ENCODE measurements at places on chromosomes 12 and 14. TPM values are rescaled to one million over a fixed set of nuclear protein-coding genes. Genes with fewer than 3 reads are reported as not detected.
A peak's percentile ranks its signal among the peaks of the same experiment; 100 is the strongest.

HOXC13 gene
- not detected for total RNA-seq

CBX5 gene
- total RNA-seq = 170 TPM

CLEC6A gene
- not detected for total RNA-seq

GAS2L3 gene
- total RNA-seq = 4.4 TPM

C3AR1 gene
- total RNA-seq = 5.9 TPM

FKBP4 gene
- total RNA-seq = 68.2 TPM

DNA sequence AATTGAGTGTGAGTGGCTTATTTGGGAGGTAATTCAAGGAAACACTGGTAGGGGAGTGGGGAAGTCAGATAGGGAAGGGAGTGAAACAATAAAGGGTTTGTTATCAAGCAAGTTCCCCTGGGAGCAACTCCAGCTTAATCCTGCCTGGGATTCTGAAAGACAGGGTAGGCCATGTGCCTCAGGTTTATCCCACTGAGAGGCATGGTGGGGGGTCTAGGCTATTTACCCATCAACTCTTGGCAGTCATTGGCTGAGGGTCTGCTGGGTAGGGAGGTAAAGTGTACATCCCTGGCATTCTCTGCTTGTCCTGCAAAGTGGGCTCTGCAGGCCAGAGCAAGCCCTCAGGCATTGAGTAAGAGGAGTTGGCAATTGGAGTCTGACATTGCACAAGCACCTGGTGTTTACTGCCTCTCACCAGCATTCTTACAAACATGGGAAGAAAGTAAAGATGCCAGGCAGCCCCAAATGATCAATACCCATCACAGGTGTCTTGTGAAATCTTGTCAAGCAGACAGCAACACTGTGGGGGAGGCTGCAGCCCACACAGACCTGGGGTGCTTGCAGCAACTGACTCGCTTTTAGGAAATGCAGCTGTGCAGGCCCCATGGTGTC, 169.3 kb downstream of the KTN1 start:
- no peak for DNase-seq
- peaks cover 2% of the 10 kb centered on the region for H3K27me3 ChIP-seq
- no peak overlapping the region for H3K4me3 ChIP-seq
- H3K36me3 ChIP-seq = no peaks in the 10 kb centered on the region
- no peaks in the 10 kb centered on the region for H3K4me1 ChIP-seq

DNA sequence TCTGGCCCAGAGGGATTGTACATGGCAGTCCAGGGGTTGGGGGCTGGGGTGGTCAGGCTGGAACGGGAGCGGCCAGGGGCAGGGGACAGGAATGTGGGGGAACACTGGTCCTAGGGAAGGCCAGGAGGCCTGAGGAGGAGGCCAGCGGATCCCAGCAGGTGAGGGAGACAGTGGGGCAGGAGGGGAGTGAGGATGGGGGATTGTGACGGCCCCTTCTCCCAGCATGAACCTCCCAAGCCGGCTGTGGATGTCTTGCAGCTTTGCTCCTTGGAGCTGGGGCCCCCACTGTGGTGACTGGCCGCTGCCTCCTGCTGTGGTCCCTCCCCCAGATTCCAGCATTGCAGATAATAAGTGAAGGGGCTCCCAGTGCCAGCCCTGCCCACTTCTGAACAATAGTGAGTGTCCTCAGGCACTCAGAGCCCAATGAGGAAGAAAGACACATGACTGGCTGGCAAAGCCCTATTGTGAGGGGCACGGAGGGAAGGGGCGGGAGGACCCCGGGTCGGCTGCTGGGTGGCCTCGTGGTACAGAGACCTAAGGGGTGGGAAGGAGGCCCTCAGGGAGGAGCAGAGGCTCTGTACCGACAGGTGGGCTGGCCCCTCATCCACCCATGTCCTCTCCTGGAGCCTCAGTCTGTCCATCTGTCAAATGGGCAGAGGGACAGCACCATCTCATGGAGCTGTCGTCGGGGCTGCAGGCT, 215.0 kb downstream of the KIF26A start:
- no peak for DNase-seq
- no peak overlapping the region for H3K4me3 ChIP-seq
- no peaks in the 10 kb centered on the region for H3K36me3 ChIP-seq
- H3K4me1 ChIP-seq = no peaks in the 10 kb centered on the region

- DNase-seq = no peak
- H3K27me3 ChIP-seq = peaks cover 30% of the 10 kb centered on the region
- H3K4me1 ChIP-seq = peaks cover 3% of the 10 kb centered on the region
- no peak overlapping the region for H3K27ac ChIP-seq
- H3K4me3 ChIP-seq = no peak overlapping the region
- H3K36me3 ChIP-seq = no peaks in the 10 kb centered on the region
Measured at GRCh38 chr14:72568296-72568992, 325.5 kb downstream of the DPF3 start.

GRCh38 chr14:95787941-95788340, 74.0 kb upstream of the TCL1A start:
- no peaks in the 10 kb centered on the region for H3K36me3 ChIP-seq
- no peak overlapping the region for H3K27ac ChIP-seq
- H3K4me3 ChIP-seq = no peak overlapping the region
- no peaks in the 10 kb centered on the region for H3K4me1 ChIP-seq

- H3K4me3 ChIP-seq = no peak overlapping the region
- H3K36me3 ChIP-seq = no peaks in the 10 kb centered on the region
- H3K27ac ChIP-seq = no peak overlapping the region
- H3K4me1 ChIP-seq = no peaks in the 10 kb centered on the region
Measured at GRCh38 chr12:109653890-109654289, 59.7 kb upstream of the FAM222A start.

DNA sequence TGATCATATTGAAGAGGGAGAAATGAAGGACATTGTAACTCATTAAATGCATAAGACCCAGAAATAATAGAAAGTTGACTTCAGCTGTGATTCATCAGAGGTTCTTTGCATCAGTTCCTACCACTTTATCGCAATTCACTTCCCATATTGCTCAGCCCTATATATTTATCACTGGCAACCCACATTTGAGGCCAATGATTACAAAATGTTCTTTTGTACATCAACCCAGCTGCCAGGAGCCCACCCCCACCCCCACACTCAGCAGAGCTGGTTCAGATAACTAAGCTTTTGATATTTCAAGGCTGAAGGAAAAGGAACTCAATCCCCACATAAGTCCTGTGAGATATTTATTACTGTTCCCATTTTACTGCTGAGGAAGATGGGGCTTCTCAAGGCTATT, 51.2 kb upstream of the TMPO start:
- no peak overlapping the region for H3K4me3 ChIP-seq
- peaks cover 7% of the 10 kb centered on the region for H3K27me3 ChIP-seq
- DNase-seq = no peak
- no peaks in the 10 kb centered on the region for H3K4me1 ChIP-seq
- no peak overlapping the region for H3K27ac ChIP-seq

DNA sequence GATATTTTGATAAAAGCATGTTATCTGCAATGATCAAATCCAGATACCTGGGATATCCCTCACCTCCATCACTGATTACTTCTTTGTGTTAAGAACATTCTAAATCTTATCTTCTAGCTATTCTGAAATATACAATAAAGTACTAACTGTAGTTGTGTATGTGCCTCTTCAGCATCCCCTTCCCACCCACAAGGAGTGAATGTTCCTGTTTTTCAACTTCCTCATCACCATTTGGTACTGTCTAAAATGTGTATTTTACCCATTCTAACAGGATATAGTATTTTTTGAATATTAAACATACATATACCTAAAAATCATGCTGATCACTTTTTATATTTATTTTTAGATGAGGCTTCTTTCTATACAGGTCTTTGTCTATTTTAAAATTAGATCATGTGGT, 1252.6 kb downstream of the TMEM121 start:
- peaks cover 25% of the 10 kb centered on the region for H3K4me1 ChIP-seq
- peaks cover 3% of the 10 kb centered on the region for H3K27me3 ChIP-seq
- H3K4me3 ChIP-seq = no peak overlapping the region

GRCh38 chr14:94751321-94751720, 18.6 kb downstream of the GSC start:
- no peak for DNase-seq
- H3K27ac ChIP-seq = no peak overlapping the region
- H3K4me1 ChIP-seq = no peaks in the 10 kb centered on the region
- H3K27me3 ChIP-seq = peaks cover 5% of the 10 kb centered on the region

DNA sequence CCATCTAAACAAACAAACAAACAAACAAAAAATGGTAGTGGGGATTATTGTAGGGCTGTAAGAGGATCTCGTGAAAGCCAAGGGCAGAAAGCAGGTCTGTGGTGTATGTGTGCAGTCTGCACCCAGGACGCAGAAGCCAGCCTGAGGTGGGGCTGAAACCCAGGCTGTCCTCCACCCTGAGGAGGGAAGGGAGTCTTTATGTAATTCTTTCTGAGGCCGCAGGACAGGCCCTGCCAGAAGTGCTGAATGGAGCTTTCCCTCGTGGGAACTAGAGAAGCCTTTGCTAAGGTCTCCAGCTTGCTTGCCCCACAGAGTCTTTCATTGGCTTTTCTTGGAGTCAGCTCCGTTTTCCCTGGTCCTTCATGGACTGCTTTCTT, 27.7 kb downstream of the SLC17A8 start:
- no peaks in the 10 kb centered on the region for H3K27me3 ChIP-seq
- no peaks in the 10 kb centered on the region for H3K36me3 ChIP-seq
- H3K27ac ChIP-seq = no peak overlapping the region

DNA sequence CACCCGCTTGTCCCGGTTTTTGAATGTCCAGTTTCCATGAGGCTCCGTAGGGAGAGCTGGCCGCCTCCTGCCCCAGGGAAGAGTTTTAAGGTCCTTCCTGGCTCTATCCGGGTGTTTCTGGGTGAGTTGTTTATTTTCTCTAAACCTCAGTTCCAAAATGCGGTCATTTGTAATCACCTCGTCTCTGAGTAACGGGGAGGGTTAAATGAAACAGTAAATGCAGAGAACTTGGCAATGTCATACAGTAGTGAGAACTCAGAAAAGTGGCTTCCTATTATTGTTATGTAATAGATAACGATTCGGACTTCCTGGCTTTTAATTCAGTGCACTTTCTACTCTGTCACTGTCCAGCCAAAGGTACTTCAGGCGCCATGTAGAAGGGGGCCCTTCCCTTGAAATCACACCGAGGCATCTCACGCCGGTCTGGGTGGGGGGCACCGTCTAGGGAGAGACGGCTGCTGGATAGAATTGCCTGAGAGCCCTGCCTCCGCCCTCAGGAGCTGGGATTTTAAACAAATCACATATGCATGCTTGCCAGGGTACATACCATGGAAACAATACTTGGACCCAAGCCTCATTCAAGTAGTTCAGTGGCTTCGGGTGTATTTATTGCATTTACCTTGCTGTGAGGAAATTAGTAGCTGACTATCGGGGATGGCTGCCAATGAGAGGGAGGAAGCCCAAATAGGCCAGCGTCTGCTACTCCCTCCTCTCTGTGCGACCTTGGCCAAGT, 26.4 kb downstream of the NOS1 start:
- peaks cover 9% of the 10 kb centered on the region for H3K27me3 ChIP-seq
- H3K27ac ChIP-seq = no peak overlapping the region
- no peaks in the 10 kb centered on the region for H3K36me3 ChIP-seq
- no peak for DNase-seq
- H3K4me1 ChIP-seq = no peaks in the 10 kb centered on the region
- no peak overlapping the region for H3K4me3 ChIP-seq

DNA sequence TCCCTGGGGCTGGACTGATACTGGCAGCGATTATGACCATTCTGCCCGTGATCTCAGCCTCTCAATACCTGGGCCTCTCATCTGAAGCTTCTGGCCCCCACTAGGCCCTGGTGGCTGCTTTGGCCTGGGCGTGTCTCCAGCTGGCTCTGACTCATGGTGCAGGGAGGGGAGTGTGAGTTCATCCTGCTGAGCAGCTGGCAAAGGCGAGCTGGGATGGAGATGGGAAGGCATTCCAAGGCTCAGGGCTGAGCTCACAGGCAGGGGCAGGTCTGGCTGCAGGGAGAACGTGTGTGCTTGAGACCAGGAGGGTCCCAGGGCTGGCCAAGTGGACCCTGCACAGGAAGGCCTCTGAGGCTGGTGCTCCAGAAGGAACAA, 221.8 kb downstream of the TMEM121 start:
- no peaks in the 10 kb centered on the region for H3K4me1 ChIP-seq
- DNase-seq = no peak
- H3K4me3 ChIP-seq = no peak overlapping the region
- H3K27me3 ChIP-seq = no peaks in the 10 kb centered on the region
- no peaks in the 10 kb centered on the region for H3K36me3 ChIP-seq

DNA sequence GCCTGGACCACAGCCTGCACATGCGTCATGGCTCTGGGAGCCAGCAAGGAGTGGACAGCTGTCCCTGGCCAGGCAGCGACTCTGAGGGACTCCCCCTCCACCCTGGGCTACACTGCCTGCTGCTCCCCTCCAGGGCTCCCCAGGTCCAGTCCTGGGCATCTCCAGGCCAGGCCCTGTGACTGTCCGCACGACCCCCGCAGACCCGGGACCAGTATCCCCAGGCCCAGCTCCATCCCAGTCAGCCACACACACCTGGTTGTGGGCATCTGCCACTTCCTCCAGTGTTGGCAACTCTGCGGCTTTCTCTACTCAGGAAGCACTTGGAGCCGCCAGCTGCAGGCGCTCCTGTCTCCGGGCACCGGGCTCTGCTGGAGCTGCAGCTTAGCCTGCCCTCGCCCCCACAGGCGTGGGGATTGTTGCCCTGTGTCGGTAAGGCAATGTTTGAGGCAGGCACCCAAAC, 2.4 kb downstream of the ULK1 start:
- peak overlapping the region; percentile 58 for H3K4me3 ChIP-seq
- no peaks in the 10 kb centered on the region for H3K36me3 ChIP-seq
- H3K27ac ChIP-seq = peak overlapping the region; percentile 76
- DNase-seq = no peak
- peaks cover 35% of the 10 kb centered on the region for H3K4me1 ChIP-seq

GRCh38 chr14:90820958-90821357, 4.7 kb upstream of the TTC7B start:
- no peak overlapping the region for H3K27ac ChIP-seq
- DNase-seq = peak; percentile 62
- no peak overlapping the region for H3K4me3 ChIP-seq
- H3K27me3 ChIP-seq = peaks cover 8% of the 10 kb centered on the region

GRCh38 chr12:11581179-11581755, 68.2 kb upstream of the ETV6 start:
- peaks cover 11% of the 10 kb centered on the region for H3K4me1 ChIP-seq
- no peaks in the 10 kb centered on the region for H3K36me3 ChIP-seq
- DNase-seq = peak; percentile 81
- H3K27ac ChIP-seq = no peak overlapping the region

DNA sequence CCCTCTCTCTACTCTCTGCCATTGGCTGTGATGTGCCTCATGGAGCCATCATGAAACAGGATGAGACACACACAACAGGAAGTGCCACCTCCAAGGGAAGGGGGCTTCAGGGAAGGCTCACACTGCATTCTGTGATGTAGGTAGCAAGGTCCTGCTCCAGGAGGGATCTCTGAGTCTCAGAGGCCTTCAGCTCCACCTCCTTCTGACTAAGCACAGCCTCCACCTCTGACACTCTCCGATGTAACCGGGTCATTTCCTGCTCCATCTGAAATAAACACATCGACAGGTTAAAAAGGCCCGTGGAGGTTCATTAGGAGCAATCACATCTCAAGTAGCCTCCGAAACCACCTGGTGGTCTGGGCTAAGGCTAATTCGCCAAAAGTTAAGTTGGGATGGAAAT, 93.3 kb downstream of the CIT start:
- H3K27me3 ChIP-seq = no peaks in the 10 kb centered on the region
- peaks cover under 1% of the 10 kb centered on the region for H3K4me1 ChIP-seq
- no peak overlapping the region for H3K4me3 ChIP-seq
- no peak overlapping the region for H3K27ac ChIP-seq

GRCh38 chr12:124276337-124276736, 18.6 kb upstream of the RFLNA start:
- peaks cover 4% of the 10 kb centered on the region for H3K4me1 ChIP-seq
- no peak overlapping the region for H3K4me3 ChIP-seq
- peaks cover 5% of the 10 kb centered on the region for H3K27me3 ChIP-seq
- no peak for DNase-seq

GRCh38 chr14:59474172-59474571, 9.0 kb upstream of the GPR135 start:
- no peak overlapping the region for H3K4me3 ChIP-seq
- H3K27ac ChIP-seq = no peak overlapping the region

GRCh38 chr12:46523446-46523845, 150.9 kb upstream of the SLC38A2 start:
- H3K36me3 ChIP-seq = peaks cover 38% of the 10 kb centered on the region
- no peaks in the 10 kb centered on the region for H3K27me3 ChIP-seq
- peak overlapping the region; percentile 98 for H3K27ac ChIP-seq
